ENCODE measurements at places on chromosomes 1 and 21.

GRCh38 chr1:168483539-168483938 is 60.3 kb downstream of the XCL2 start:
- no peak for DNase-seq

DNA sequence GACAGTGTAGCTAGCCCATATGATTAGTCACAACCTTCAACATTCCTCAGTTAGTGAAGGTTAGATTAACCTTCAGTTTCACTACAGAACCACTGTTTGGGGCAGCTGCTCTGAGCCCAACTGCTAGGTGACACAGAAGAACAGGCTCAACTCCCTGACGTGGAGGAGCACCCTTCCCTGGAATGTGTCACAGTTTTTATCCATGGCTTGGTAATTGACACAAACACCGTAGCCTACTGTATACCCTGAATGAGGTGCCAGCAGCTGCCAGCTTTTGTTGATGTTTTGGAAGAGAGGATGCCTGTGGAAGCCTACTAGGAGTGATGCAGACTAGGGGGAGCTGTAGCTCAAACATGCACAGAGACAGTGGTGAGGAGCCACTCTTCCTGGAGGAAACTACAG is 56.6 kb upstream of the CR2 start:
- DNase-seq, result no peak

- DNase-seq, result peak; percentile 77
Measured at GRCh38 chr1:1021010-1021919, 1.3 kb downstream of the AGRN start.

GRCh38 chr1:224542783-224543440 is 73.2 kb upstream of the CNIH3 start:
- DNase-seq, result peak; percentile 74

DNA sequence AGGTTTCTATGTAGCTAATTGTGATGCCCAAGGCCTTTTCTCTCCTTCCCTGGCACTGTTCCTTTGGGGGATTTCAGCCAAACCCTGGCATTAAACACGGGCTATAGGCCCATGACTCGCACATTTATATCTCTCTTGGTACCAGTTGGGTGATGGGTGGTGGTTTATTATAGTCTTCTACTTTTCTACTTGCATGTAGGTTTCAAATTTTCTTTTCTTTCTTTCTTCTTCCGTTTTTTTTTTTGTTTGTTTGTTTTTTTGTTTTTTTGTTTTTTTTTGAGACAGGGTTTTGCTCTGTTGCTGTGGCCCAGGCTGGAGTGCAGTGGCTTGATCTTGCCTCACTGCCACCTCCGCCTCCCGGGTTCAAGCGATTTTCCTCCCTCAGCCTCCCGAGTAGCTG is 1.1 kb downstream of the IL10RB start:
- DNase-seq, result no peak

GRCh38 chr1:156556354-156556753 is 16.0 kb downstream of the IQGAP3 start:
- DNase-seq, result no peak

DNA sequence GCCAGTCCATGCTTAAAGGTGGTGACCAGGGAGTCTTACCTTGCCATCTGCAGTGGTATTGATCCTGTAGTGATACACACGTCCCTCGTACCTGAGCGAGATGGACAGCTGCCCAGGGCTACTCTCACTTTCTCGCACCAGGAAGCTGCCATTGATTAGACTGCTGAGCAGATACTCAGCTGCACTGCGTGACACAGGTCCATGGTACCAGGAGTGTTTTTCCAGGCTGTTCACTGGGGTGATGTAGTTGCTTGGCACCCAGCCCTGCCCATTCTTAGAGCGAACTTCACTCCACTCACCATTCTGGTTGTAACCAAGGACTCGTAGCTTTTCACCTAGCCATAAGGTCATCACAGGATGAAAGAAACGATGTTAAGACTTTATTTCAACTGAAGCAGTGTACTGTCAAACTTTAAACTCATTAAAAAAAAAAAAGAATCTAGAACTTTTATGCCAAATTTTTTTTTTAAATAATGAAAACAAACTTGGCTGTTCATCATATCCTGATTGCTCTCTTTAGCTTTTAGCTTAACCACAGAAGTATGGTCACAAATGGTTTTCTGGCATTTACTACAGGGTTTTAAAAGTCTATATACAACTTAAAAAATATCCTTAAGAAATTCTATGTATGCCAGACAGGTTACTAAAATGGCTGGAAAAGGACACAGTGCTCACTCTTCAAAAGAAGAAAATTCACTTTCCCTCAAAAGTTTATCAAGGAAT is 44.6 kb downstream of the TOR3A start:
- no peak for DNase-seq

DNA sequence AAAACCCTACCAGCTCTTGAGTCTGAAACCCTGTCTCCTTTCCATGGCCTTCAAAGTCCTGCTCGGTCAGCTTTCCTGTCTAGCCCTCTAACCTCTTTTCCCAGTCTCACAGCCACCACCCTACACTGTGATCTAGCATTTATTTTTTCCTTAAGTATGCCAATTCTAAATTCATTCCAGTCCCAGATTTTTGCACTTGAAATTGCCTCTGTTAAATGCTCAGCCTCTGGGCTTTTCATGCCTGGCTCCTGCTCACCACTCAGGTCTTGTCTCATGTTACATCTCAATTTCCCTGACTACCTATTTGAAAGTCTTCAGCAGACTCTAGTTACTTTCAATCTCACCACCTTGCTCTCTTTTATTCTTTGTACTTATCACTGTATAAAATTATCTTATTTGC is 176.2 kb downstream of the ADGRL4 start:
- DNase-seq, result no peak

GRCh38 chr1:78339490-78339889 is 151.3 kb upstream of the PTGFR start:
- no peak for DNase-seq
